ENCODE measurements at places on chromosomes 12 and 14.

GRCh38 chr12:108145011-108145410 is 15.9 kb downstream of the WSCD2 start:
- DNase-seq, result no peak

GRCh38 chr14:66099931-66100330 is 386.2 kb upstream of the CCDC196 start:
- DNase-seq, result no peak

DNA sequence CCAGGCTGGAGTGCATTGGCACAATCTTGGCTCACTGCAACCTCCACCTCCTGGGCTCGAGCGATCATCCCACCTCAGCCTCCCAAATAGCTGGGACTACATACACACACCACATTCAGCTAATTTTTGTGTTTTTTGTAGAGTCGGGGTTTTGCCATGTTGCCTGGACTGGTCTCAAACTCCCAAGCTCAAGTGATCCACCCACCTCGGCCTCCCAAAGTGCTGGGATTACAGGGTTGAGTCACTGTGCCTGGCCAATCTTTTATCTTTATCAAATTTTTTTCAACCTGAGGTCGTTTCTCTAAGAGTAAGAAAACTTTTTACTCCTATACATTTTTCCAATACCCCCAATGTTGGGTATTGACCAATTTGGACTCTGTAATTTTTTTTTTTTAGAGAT is 40.0 kb upstream of the NAP1L1 start:
- DNase-seq, result no peak

- no peak for DNase-seq
Measured at GRCh38 chr14:87131879-87132278, 861.1 kb downstream of the GALC start.

GRCh38 chr14:68249661-68250451 is 430.3 kb downstream of the RAD51B start:
- no peak for DNase-seq
